IPS DF 19.7 (cell line): ENCODE measurements at places on chromosomes 13 and 19.

- no peak for DNase-seq
These were observed 6.9 kb upstream of the ANGPTL4 start for GRCh38 chr19:8357007-8357521.

- no peak for DNase-seq
These were observed 187.7 kb downstream of the ABCC4 start for GRCh38 chr13:95113601-95114000.

GRCh38 chr19:15252398-15253018 is 20.3 kb upstream of the EPHX3 start:
- no peak for DNase-seq

GRCh38 chr19:52938761-52939160 is 15.5 kb upstream of the ZNF888 start:
- no peak for DNase-seq

GRCh38 chr13:22162889-22163288 is 492.0 kb downstream of the FGF9 start:
- DNase-seq = no peak

GRCh38 chr13:31878955-31879354 is 139.6 kb downstream of the RXFP2 start:
- no peak for DNase-seq

DNA sequence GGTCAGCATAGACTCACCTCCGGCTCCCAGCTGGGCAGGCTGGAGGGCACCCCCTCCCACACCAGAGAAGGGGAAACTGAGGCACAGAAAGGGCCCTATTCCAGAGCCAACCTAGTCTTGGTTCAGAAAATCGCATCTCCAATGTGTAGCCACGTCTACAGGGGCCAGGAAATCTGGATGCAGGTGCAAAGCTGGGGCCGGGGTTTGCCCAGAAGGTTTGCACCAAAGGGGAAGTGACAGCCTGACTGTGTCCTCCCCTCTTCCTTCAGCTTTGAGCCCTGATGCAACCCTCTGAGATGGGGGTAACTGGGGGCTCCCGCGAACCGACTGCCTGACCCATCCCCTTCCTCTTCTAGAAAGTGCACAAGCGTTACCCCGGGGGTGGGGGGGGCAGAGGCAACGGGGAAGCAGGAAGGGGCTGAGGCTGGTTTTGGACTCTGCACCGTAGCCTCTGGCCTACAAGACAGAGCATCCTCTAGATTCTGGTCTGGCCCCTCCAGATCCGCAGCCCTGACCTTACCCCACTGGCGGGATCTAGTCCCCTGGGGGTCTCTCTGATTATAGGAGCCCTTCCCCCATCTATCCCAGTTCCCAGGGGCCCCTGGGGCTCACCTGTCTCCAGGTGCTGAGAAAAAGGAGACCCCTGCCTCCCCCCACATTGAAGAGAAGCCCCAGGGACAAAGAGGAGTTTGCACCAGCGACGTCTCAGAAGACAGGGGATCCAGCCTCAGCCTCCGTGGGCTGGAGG is 1.1 kb upstream of the ONECUT3 start:
- DNase-seq = no peak

GRCh38 chr19:4310247-4311121 is 6.1 kb downstream of the FSD1 start:
- no peak for DNase-seq

DNA sequence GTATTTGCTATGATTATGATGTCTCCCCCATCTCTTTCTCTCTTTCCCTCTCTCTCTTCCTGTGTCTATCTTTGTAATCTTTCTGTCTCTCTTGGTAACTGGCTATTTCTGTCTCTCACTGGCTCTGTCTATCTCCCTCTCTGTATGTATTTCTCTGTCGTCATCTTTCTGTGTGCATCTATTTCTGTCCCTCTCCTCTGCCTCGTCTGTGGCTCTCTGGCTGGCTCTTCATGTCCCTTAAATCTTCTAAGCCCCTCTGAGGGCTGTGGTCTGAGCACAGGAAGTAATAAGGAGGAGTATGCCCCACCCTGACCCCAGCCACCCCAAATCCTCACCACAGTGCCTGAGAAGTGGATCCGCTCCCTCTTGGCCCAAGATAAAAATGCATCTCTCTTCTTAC is 104.4 kb downstream of the DNAJC15 start:
- DNase-seq = no peak

DNA sequence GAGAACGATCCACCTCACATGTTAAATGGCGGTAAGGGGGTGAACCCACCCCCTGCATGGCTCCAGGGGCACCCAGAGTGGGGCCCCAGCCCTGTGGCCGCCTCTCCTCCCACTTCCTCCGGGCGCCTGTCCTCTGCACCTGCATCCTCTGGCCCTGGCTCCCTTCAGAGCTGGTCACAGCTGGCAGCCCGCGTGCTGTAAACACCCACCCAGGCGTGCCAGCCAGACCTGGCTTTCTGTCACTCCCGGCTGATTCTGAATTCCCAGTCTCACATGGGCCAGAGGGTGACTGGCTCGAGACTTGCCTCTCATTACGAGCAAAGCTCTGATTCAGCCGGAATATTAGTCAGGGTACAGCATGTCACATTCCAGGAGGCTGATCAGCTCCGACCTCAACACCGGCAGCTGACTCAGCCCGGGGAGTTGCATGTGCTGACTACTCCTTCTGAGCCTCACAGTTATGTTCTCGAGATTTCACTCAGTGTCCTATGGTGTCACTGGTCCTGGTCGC is 75.1 kb downstream of the GNG7 start:
- no peak for DNase-seq

- no peak for DNase-seq
These were observed 147.3 kb downstream of the KCNRG start for GRCh38 chr13:50162567-50162966.

GRCh38 chr19:44823373-44823698 is 14.4 kb downstream of the BCAM start:
- no peak for DNase-seq

- DNase-seq = no peak
These were observed 83.7 kb downstream of the NALCN start for GRCh38 chr13:101332583-101332982.
